ENCODE measurements at places on chromosomes 2 and 18.
A peak's percentile ranks its signal among the peaks of the same experiment; 100 is the strongest.

DNA sequence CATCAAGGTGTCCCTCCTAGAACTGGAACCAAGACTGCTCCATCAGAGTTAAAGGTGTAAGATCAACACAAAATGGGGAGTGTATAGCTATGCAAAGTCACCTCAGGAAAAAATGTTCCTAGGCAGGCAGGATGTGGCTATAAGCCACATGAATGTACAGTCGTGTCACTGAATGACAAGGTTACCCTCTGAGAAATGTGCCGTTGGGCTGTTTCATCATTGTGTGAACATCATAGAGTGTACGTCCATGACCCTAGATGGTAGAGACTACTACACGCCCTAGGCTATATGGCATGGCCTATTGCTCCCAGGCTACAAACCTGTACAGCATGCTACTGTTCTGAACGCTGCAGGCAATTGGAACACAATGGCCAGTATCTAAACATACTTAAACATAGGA lies 24.5 kb downstream of the TYMS start:
- no peak for DNase-seq

- no peak for DNase-seq
Measured at GRCh38 chr2:75324861-75325284, 125.6 kb upstream of the TACR1 start.

DNA sequence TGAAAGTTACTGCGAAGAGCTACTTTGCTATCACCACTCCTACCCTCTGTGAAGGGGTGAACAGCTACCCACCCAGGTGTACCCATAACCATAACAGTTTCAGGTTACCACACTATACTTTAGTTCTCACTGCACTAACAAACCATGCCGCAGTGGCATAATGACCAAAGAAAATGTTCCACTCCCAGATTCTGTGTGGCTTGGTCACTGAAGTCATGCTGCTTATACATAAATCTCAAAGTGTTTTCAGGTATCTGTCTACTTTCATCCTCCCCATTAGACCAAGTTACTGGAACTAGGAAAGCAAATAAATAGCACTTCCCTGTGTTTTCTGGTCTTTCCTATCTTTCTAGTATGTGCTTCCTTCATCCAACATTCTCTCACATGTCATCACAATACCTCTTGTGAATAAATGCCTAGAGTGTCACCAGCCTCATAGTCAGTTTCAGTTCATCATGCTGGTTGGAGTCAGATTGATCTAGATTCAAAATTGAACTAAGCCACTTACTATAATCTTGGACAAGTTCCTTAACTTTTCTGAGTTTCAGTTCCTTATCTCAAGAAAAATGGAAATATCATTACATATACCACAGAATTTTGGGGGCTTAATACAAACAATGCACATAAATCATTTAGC lies 293.6 kb downstream of the FSIP2 start:
- DNase-seq = no peak

GRCh38 chr18:59233017-59233410 lies 13.1 kb downstream of the GRP start:
- no peak for DNase-seq

DNA sequence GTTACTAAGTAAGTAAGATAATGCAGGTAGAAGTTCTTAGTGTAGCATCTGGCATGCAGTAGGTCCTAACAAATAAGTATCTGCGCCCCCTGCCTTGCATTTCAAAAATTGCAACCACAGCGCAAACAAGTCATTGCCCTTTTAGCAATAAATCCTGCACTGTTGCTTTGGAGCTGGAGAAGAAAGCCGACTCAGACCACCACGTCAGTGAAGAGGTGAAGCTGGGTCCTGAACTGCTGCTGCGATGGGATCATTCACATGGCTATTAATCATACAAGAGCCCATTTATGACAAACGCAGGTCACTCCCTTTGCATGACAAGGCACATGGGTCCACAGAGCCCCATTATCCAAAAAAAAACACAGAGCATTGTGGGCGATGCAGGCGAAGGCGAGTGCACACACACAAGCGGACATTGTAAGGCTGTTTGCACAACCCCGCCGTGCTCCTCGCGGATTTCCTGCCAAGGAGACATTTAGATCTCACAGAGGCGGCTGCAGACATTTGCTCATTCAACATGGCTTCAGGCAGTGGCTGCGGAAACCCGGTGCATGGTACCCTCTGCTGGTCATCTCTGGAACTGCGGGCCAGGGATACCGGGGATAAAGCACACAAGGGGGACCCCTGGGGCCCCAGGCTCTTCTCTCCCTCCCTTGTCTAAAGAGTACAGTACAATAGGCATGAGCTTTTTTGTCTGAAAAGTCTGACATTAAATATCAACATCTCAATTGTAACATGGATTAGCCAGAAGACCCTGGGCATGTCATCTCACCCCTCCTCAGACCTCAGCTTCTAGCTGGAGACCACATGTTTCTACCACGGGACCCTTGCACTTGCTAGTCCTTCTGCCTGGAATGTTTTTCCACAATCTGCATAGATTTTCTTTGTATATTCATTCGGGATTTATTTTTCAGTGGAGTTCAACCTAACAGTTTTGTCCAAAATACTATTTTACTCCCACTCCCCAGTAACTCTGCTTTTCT lies 56.7 kb downstream of the CYRIA start:
- peak; percentile 74 for DNase-seq

GRCh38 chr2:235113854-235114253 lies 162.0 kb downstream of the SH3BP4 start:
- DNase-seq = no peak

DNA sequence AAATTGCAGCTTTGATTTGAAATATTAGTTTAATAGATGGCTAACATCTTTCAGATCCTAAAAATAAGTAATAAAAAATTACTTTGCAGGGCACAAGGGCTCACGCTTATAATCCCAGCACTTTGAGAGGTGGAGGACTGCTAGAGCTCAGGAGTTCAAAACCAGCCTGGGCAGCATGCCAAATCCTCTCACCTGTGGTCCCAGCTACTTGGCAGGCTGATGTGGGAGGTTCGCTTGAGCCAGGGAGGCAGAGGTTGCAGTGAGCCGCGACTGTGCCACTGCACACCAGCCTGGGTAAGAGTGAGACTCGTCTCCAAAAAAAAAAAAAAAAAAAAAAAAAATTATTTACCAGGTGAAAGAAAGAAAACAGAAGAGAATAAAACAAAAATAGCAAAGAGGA lies 449.8 kb downstream of the NRXN1 start:
- no peak for DNase-seq

All from effector CD8-positive, alpha-beta T cell (primary cell).